ENCODE measurements at places on chromosomes 3 and 15. TPM values are rescaled to one million over a fixed set of nuclear protein-coding genes. Genes with fewer than 3 reads are reported as not detected.

GRCh38 chr15:31472636-31473384 is 146.2 kb downstream of the KLF13 start:
- no peaks in the 10 kb centered on the region for H3K4me1 ChIP-seq
- no peak for DNase-seq
- H3K36me3 ChIP-seq, result no peaks in the 10 kb centered on the region
- H3K4me3 ChIP-seq, result no peak overlapping the region
- H3K27ac ChIP-seq, result no peak overlapping the region

MKRN2OS gene
- polyA plus RNA-seq, result 2.6 TPM

DNA sequence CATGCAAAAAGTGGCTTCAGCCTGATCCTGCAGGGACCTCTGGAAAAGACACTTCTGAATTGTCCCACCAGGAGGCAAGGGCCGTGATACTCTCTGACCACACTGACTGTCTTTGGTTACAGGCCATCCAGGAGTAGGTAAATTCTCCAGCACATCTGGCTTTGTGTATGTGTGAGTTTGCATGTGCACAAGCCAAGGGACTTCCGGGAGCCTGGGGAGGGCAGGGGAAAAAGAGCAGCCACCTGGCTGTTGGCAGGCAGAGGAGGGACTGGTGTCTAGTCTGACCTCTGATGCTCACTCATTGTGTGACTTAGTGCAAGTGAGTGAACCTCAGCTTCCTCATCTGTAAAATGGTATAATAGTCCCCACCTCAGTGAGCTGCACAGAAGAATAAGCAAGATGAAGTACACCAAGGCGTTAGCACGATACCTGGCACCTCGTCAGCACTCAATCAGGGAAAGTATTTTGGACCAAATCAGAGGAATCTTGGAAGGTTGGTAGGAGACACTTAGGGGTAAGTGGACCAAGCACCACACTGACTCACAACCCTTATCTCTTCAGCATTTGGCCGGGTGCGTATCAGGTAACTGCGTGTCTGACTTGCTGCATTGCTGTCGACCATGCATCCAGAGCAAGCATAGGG is 19.1 kb downstream of the KLHL6 start:
- no peaks in the 10 kb centered on the region for H3K36me3 ChIP-seq
- no peak overlapping the region for H3K27ac ChIP-seq
- no peak for DNase-seq
- no peak overlapping the region for H3K4me3 ChIP-seq
- peaks cover 14% of the 10 kb centered on the region for H3K4me1 ChIP-seq

DNA sequence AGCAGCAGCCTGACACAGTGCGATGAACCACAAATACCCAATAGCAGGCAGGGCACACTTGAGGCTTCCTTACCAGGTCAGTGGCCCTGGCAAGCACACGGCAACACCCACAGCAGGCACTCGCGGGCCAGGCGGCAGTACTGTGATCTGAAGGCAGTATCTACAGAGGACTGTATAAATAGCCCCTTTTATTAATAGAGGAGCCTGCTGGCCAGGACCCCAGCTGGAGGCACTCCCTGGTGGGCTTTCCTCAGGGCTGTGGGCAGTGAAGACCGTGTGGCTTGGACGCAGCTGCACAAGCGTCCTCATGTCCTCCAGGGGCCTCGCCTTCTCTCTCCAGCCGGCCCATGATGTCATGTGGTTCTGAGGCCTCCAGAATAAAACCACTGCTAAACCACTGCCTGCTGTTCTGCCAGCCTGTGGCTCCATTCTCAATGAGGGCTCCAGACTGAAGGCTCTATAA is 44.1 kb downstream of the LRIG1 start:
- no peak overlapping the region for H3K4me3 ChIP-seq
- H3K4me1 ChIP-seq, result no peaks in the 10 kb centered on the region
- no peaks in the 10 kb centered on the region for H3K27me3 ChIP-seq
- DNase-seq, result no peak
- H3K27ac ChIP-seq, result no peak overlapping the region
- H3K36me3 ChIP-seq, result no peaks in the 10 kb centered on the region

- no peak for DNase-seq
- H3K4me1 ChIP-seq, result peaks cover 46% of the 10 kb centered on the region
- H3K27me3 ChIP-seq, result no peaks in the 10 kb centered on the region
- no peak overlapping the region for H3K4me3 ChIP-seq
- H3K36me3 ChIP-seq, result no peaks in the 10 kb centered on the region
These were observed 22.1 kb downstream of the SIAH2 start for GRCh38 chr3:150740733-150741496.

GRCh38 chr15:57540736-57541135 is 51.0 kb upstream of the MYZAP start:
- no peak overlapping the region for H3K4me3 ChIP-seq
- H3K36me3 ChIP-seq, result no peaks in the 10 kb centered on the region
- H3K27ac ChIP-seq, result no peak overlapping the region
- DNase-seq, result no peak
- no peaks in the 10 kb centered on the region for H3K27me3 ChIP-seq

IL17RC gene
- polyA plus RNA-seq, result 47.8 TPM

TRPM1 gene
- not detected for polyA plus RNA-seq

Data from hepatocyte (in vitro differentiated cells).